ENCODE measurements at places on chromosomes 6 and 20.

DNA sequence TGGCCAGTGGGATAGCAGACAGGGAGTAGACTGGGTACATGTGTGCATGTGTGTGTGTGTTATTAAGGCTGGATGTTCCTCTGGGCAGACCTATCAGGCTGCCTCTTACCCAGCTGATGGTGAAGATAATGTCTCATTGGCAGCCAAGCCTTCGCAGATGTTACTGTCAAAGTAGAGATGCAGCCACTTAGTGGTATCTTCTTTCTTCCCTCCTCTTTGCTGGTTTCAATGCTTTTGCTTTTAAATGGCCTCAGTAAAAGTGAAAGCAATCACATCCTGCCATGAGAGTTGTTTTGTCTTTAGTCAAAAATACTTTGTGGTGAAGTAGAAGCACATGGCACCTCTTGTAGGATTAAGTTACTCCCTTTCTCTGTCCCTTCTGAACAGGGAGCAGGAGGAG, 57.5 kb downstream of the SNRNP48 start:
- H3K27me3 ChIP-seq: no peaks in the 10 kb centered on the region
- no peak for DNase-seq
- H3K4me1 ChIP-seq: no peaks in the 10 kb centered on the region
- no peak overlapping the region for H3K27ac ChIP-seq
- H3K36me3 ChIP-seq: no peaks in the 10 kb centered on the region

- no peaks in the 10 kb centered on the region for H3K36me3 ChIP-seq
- no peak for DNase-seq
- H3K27me3 ChIP-seq: no peaks in the 10 kb centered on the region
Measured at GRCh38 chr6:126030045-126030444, 43.7 kb downstream of the TRMT11 start.

GRCh38 chr20:49276961-49277785, 684 bp downstream of the ZNFX1 start:
- H3K36me3 ChIP-seq: peaks cover 6% of the 10 kb centered on the region
- DNase-seq: peak; percentile 44
- H3K27ac ChIP-seq: peak overlapping the region; percentile 94
- peak overlapping the region; percentile 77 for H3K4me3 ChIP-seq
- peaks cover 33% of the 10 kb centered on the region for H3K4me1 ChIP-seq
- no peaks in the 10 kb centered on the region for H3K27me3 ChIP-seq

DNA sequence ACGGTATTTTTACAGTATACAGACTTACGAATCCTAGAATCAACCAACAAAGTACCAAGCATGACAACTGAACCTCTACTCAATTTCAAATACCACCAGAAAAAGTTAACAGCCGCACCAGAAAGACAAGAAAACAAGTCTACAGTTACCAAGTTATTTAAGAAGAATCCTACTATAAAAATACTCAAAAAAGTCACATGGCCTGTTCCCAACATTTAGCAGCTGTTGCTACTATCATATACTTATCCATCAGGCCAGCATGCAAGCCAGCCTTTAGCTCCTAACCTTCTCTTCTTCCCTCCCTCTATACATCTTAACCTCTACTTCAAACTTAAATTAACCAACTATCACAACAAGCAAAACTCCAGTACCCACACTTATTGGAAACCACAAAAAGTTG, 1.9 kb downstream of the SYNCRIP start:
- H3K27ac ChIP-seq: no peak overlapping the region
- peaks cover 40% of the 10 kb centered on the region for H3K36me3 ChIP-seq
- peaks cover 36% of the 10 kb centered on the region for H3K4me1 ChIP-seq
- no peak for DNase-seq

GRCh38 chr20:829551-829950, 4.0 kb upstream of the FAM110A start:
- peaks cover 3% of the 10 kb centered on the region for H3K4me1 ChIP-seq
- no peak for DNase-seq
- no peak overlapping the region for H3K4me3 ChIP-seq
- no peaks in the 10 kb centered on the region for H3K27me3 ChIP-seq

DNA sequence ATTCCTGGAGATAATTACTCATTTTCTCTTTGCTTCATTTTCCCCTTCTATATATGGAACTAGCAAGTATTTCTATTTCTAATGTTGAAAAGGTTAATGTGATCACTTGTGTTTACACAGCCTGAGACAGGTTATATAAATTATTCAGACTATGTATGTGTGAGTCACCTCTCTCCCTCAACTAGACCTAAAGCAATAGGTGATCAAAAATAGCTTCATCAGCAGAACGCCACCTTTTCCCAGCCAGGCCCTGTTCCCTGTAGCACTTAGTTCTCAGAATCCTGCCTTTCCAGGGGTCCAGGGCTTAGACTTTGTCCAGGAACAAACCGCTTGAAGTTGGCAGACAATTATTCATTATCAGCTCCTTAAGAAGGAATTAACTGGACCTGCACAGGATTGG, 125.3 kb upstream of the EXOC2 start:
- no peaks in the 10 kb centered on the region for H3K27me3 ChIP-seq
- H3K4me1 ChIP-seq: no peaks in the 10 kb centered on the region
- no peaks in the 10 kb centered on the region for H3K36me3 ChIP-seq
- DNase-seq: no peak
- H3K27ac ChIP-seq: no peak overlapping the region
- H3K4me3 ChIP-seq: no peak overlapping the region

DNA sequence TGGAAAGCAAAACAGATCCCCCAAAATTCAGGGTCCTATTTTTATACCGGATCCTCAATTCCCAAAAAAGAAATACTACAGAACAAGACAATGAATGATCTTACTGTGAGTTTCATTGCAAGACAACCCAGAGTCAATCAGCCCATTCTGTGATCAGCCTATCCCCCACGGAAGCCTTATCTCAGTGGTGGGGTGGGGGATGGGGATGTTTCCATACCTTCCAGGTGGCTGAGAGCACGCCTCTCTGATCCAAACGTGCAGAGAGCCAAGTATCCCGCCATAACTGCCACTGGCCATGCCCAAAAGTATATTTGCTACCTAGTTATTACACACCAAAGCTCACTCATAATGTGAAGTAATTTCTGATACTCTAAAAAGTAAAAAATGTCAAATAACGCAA, 15.1 kb downstream of the WFDC2 start:
- DNase-seq: no peak
- H3K27me3 ChIP-seq: no peaks in the 10 kb centered on the region
- H3K27ac ChIP-seq: no peak overlapping the region
- H3K4me1 ChIP-seq: no peaks in the 10 kb centered on the region

Data from pancreas (tissue), 10 donors.